SJSA1 (cell line): ENCODE measurements at places on chromosomes 11 and 22. TPM values are rescaled to one million over a fixed set of nuclear protein-coding genes. Genes with fewer than 3 reads are reported as not detected.

TMEM191B gene
- 1.1 TPM in 1 of 2 replicates, not detected in the other for total RNA-seq

- H3K4me1 ChIP-seq, result no peaks in the 10 kb centered on the region
- H3K36me3 ChIP-seq, result no peaks in the 10 kb centered on the region
- no peak for DNase-seq
- H3K27me3 ChIP-seq, result no peaks in the 10 kb centered on the region
- H3K27ac ChIP-seq, result no peak overlapping the region
These were observed 147.8 kb upstream of the ARHGAP20 start for GRCh38 chr11:110859998-110860397.

GRCh38 chr22:22578702-22579424 lies 19.8 kb upstream of the PRAME start:
- H3K36me3 ChIP-seq, result no peaks in the 10 kb centered on the region
- H3K4me1 ChIP-seq, result no peaks in the 10 kb centered on the region
- H3K27ac ChIP-seq, result no peak overlapping the region
- H3K4me3 ChIP-seq, result no peak overlapping the region
- peaks cover 16% of the 10 kb centered on the region for H3K27me3 ChIP-seq
- no peak for DNase-seq

DNA sequence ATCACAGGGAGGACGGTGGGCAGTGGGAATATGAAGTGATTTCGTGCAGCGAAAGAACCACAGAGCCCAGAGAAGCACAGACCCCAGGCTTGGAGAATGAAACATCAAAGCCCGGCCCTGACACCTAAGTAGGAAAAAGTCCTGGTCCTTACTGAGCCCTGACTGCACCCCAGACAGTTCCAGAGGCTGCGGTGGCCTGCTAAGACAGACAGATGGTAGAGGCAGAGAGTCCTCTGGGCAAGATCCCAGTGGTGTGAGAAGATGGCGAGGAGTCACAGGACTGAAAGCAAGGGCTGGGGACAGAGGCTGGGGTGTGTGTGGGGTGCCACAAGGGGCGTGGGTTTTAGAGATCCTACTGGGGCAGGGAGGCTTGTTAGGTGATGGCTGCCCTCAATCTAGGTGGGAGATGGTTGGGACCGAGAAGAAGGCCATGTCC lies 3.7 kb downstream of the CBX6 start:
- no peak for DNase-seq
- H3K4me3 ChIP-seq, result no peak overlapping the region
- H3K4me1 ChIP-seq, result peaks cover 16% of the 10 kb centered on the region
- H3K27me3 ChIP-seq, result no peaks in the 10 kb centered on the region; the same call in 1 of the 2 replicates

DNA sequence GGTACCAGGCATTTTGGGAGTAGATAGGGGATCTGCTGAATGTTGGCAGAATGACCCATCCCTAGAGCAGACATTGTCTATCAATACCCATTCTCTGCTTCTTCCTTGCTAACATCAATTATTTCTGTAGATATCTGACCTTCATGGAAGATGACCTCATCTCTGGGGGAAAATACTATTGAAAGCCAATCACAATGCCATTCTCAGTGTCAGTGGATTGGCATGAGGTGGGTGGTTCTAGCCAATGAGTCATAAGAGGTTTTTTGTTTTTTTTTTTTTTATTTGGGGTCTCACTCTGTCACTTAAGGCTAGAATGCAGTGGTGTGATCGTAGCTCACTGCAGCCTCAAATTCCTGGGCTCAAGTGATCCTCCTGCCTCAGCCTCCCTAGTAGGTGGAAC lies 42.5 kb downstream of the SNX19 start:
- peaks cover 11% of the 10 kb centered on the region for H3K36me3 ChIP-seq
- H3K27me3 ChIP-seq, result no peaks in the 10 kb centered on the region
- no peak overlapping the region for H3K4me3 ChIP-seq

DNA sequence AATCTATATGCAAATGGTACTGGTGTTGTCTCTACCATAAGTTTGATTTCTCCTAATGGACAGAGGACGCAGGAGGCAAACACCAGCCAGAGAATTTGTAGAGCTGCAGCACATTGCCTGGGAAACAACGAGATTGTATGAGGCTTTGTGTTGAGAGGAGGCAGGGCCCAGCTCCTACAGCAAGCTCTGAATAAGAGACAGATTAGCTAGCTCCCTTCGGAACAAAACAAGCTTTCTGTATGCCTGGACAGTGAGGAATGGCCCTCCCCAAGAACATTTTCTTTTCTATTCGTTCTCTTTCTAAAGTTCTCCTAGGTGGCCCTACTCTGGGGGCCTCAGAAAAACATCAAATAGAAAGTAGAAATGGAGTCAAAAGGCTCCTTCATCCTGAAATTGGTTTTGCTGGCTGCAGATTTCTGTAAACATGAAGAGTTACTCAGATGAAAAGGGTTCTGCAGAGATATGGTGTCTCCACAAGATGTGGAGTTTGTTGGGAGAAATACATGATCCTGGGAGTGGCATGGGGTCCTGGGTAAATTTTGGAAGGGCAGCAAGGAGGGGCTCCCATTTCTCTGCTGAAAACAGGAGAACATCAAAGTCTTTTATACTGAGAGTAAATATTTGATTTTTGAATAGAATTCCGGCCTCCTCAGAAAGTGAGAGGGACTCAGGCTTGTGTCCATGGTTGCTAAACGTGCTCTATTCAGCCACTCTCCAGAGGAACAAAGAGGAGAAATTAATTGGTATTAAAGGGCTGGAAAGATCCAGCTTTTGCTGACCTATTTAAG lies 6.8 kb upstream of the HEPACAM start:
- H3K4me3 ChIP-seq, result no peak overlapping the region
- no peaks in the 10 kb centered on the region for H3K36me3 ChIP-seq
- no peaks in the 10 kb centered on the region for H3K4me1 ChIP-seq
- no peak overlapping the region for H3K27ac ChIP-seq
